WTC11 (cell line): ENCODE measurements at places on chromosomes 1 and 21. TPM values are rescaled to one million over a fixed set of nuclear protein-coding genes. Genes with fewer than 3 reads are reported as not detected.

The VSIG8 gene
- not detected in 3 replicates for total RNA-seq

The TSTD1 gene
- 74.5 to 107 TPM (median 100 TPM) in 3 replicates for total RNA-seq

The FMN2 gene
- 1.5 to 2.1 TPM (median 1.8 TPM) in 3 replicates for total RNA-seq

The SMCP gene
- total RNA-seq, result not detected in 3 replicates

The PDZK1IP1 gene
- total RNA-seq, result not detected in 3 replicates

The SCAF4 gene
- 54.0 to 55.9 TPM (median 55.2 TPM) in 3 replicates for total RNA-seq

The RGS18 gene
- total RNA-seq, result not detected in 3 replicates

The SERPINC1 gene
- 0.57 to 1.0 TPM (median 0.69 TPM) in 3 replicates for total RNA-seq

The FAM72A gene
- total RNA-seq, result 25.5 to 30.6 TPM (median 27.9 TPM) in 3 replicates

The AXDND1 gene
- 0.18 TPM in 1 of 3 replicates, not detected in the others for total RNA-seq

The SPRR3 gene
- not detected in 3 replicates for total RNA-seq

The HENMT1 gene
- 4.6 to 5.3 TPM (median 4.7 TPM) in 3 replicates for total RNA-seq

The LRRIQ3 gene
- 0.21 to 1.1 TPM (median 0.46 TPM) in 3 replicates for total RNA-seq

The GJB3 gene
- 0.34 to 0.48 TPM (median 0.46 TPM) in 3 replicates for total RNA-seq

The FLG2 gene
- total RNA-seq, result not detected in 3 replicates

The CD34 gene
- 0.18 to 0.35 TPM (median 0.27 TPM) in 3 replicates for total RNA-seq

The ADGRB2 gene
- 29.6 to 39.3 TPM (median 30.1 TPM) in 3 replicates for total RNA-seq

The CLDN14 gene
- total RNA-seq, result not detected in 3 replicates
